ENCODE measurements at places on chromosomes 5 and 9.
A peak's percentile ranks its signal among the peaks of the same experiment; 100 is the strongest.

GRCh38 chr5:138872841-138873465 lies 2.2 kb downstream of the LRRTM2 start:
- no peak for DNase-seq
- no peaks in the 10 kb centered on the region for H3K36me3 ChIP-seq
- no peak overlapping the region for H3K27ac ChIP-seq
- H3K4me3 ChIP-seq = no peak overlapping the region
- peaks cover 8% of the 10 kb centered on the region for H3K4me1 ChIP-seq
- no peaks in the 10 kb centered on the region for H3K27me3 ChIP-seq

DNA sequence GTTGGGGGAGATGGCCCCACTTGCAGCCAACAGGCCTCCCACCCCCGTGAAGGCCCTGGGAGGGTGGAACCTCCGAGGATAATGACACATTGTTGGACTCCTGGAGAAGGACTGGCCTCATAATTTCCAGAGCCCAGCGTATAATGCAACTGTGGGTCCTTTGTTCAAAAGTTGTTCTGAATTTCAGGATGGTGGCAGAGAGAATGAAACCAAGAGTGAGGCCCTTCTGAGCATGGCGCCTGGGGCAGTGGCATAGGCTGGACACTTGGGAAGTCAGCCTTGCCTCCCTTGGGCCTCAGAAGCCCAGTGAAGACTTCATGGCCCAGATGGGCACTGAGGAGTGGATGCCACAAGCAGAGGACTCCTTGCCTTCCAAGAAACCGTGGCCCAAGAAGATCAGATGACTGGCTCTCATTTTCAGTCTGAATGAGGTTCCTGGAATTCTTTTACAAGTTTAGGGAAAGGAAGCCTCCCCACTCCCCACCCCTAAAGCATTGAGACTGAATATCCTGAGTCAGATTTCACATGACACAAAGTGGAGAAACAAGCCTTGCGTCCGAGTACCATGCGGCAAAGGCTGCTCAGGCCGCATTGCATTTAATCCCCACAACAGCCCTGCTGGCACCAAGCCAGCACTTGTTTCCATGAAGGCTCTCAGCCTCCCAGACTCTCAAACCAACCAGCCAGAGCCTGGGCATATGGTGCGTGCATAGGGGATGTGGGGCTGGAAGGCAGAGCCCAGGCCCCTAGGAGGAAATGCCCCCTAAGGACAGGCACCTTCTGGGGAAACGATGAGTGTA lies 96.7 kb upstream of the SMIM23 start:
- DNase-seq = no peak
- H3K36me3 ChIP-seq = no peaks in the 10 kb centered on the region
- H3K4me3 ChIP-seq = no peak overlapping the region
- H3K27ac ChIP-seq = no peak overlapping the region
- H3K27me3 ChIP-seq = no peaks in the 10 kb centered on the region
- H3K4me1 ChIP-seq = no peaks in the 10 kb centered on the region

DNA sequence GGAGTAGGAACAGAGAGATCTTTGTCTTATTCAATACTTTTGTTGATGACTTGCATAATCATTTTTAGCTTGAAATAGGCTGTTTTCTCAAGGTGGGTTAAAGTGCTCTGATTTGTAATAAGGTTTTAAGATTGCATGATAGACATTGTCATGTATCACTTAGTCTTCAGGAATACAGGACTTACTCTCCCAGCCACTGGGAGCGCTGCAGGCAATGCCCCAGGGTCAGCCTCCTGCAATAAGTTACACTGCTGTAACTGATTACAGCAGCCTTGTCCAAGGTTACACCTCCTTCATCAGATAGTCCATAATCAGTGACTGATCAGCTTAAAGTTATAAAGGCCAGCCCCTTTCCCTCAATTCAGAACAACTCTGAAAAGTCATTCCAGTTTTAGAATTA lies 218.6 kb downstream of the ESM1 start:
- no peak for DNase-seq
- H3K27ac ChIP-seq = no peak overlapping the region
- H3K27me3 ChIP-seq = no peaks in the 10 kb centered on the region

DNA sequence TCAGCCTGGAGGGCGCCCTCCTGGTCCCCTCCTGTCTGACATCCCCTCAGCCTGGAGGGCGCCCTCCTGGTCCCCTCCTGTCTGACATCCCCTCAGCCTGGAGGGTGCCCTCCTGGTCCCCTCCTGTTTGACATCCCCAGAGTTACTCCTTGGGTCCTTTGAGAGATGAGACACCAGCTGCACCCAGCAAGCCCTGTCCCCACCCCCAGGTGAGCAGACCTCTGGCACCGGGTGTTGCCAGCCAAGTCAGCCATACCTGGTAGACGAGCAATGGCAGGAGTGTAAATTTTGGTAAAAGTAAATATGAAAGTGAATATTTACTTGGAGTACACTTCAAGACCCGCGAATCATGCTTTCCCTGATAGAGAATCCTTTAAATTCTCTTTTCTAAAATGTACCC lies 25.4 kb downstream of the EXOC3 start:
- no peaks in the 10 kb centered on the region for H3K27me3 ChIP-seq
- peaks cover 37% of the 10 kb centered on the region for H3K36me3 ChIP-seq
- peak; percentile 3 for DNase-seq
- no peak overlapping the region for H3K27ac ChIP-seq
- no peak overlapping the region for H3K4me3 ChIP-seq
- peaks cover 10% of the 10 kb centered on the region for H3K4me1 ChIP-seq

- H3K27ac ChIP-seq = no peak overlapping the region
- H3K27me3 ChIP-seq = no peaks in the 10 kb centered on the region
- no peak for DNase-seq
Measured at GRCh38 chr5:119537704-119538103, 85.4 kb downstream of the HSD17B4 start.

DNA sequence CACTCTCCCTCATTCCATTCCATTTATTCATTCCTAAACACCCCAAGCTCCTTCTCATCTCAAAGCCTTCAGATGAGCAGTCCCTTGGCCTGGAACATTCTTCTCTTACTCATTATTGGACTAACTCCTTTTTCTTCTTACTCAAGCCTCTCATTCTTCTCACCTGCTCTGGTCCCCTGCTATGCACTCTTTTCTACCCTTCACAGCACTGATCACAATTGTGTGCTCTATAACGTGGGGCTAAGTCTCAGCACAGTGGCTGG lies 212.4 kb downstream of the MAPKAP1 start:
- H3K4me1 ChIP-seq = peaks cover 24% of the 10 kb centered on the region
- H3K4me3 ChIP-seq = no peak overlapping the region
- no peak overlapping the region for H3K27ac ChIP-seq
- no peaks in the 10 kb centered on the region for H3K27me3 ChIP-seq
- no peaks in the 10 kb centered on the region for H3K36me3 ChIP-seq

GRCh38 chr9:86908261-86908660 lies 39.0 kb downstream of the GAS1 start:
- no peaks in the 10 kb centered on the region for H3K4me1 ChIP-seq
- H3K36me3 ChIP-seq = no peaks in the 10 kb centered on the region
- no peak for DNase-seq

DNA sequence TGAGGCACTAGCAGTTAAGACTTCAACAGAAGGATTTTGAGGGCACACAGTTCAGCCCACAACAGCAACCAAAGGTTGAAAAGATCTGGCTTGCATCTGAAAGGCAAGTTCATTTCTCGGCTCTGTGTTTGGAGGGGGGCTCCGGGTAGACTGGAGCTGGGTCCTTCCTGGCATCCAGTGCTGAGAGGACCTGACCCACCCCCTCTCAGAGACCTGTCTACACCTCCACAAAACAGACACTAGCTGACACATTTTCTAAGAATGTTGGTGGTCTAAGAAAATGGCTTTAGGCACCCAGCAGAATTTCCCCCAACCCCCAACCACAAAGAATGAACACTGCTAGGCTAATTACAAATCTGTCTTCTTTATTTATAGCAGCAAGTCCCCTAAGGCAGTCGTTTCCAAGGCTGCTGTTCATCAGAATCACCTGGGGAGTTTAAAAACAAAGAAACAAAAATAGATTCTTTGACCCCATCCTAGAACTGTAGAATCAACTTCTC lies 6.2 kb upstream of the PTCH1 start:
- H3K27me3 ChIP-seq = no peaks in the 10 kb centered on the region
- no peak overlapping the region for H3K27ac ChIP-seq
- H3K36me3 ChIP-seq = no peaks in the 10 kb centered on the region
